ENCODE measurements at places on chromosomes 13 and 19.

DNA sequence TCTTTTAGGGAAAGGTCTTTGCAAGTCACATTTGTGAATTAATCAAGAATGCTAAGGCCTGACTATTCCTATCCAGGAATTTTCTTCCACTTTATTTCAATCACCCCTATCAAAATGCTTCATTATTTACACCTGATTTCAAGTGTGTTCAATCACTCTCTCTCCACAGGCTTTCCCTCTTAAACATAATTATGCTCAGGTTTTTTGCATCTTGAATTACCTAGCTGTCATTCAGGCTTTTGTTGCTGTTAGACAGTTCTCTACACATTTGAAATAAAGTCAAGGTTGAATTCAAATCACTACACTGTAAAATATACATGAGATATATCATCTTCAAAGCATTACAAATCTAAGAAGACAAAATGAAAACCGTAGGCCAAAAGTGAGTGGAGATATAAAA, 941.3 kb upstream of the SLITRK1 start:
- DNase-seq, result no peak

- DNase-seq, result no peak
Measured at GRCh38 chr13:46728777-46729176, 68.2 kb downstream of the ESD start.

DNA sequence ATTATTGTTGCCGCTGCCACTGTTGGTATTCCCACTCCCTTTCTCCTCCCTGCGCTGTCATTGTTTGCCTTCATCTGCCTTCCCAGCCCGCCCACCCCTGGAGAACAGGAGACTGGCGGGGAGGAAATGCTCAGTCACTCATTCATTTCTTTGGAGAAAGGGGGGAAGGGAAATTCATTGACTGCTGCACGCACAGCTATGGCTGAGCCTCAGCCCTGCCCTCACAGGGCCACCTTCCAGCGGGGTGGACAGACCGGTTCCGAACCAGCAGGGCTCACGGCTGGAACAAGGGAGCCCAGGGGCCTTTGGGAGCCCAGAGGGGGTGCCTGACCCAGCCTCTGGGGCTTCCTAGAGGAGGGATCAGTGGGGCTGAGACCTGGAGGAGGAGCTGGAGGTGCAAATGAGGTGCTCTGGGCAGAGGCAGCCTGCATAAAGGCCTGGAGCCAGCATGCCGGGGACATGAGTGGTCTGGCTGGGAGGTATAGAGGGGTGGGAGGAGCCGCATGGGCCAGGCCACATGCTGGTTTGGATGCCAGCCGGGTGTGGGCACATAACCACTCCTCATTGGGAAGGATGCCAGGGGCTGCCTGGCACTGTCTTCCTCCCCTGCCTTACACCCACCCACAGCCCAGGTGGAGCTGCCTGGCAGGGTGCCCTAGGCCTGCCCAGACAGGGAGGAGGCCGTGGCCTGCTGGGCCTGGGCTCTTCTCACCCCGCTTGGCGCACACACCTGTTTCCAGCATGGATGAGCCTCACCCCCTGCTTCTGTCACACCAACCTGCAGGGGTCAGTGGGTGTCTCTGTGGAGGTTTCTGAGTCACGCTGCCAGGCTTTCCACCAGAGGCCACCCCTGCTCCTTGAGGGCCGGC, 26.8 kb downstream of the PPP5C start:
- no peak for DNase-seq

- DNase-seq, result no peak
Measured at GRCh38 chr13:23991119-23991518, 93.8 kb upstream of the C1QTNF9B start.
